ENCODE measurements at places on chromosomes 13 and 19.

- DNase-seq = peak; percentile 12
These were observed 12.3 kb downstream of the RBM26 start for GRCh38 chr13:79393564-79394249.

- DNase-seq = no peak
These were observed 626.2 kb downstream of the DIAPH3 start for GRCh38 chr13:59537500-59537899.

DNA sequence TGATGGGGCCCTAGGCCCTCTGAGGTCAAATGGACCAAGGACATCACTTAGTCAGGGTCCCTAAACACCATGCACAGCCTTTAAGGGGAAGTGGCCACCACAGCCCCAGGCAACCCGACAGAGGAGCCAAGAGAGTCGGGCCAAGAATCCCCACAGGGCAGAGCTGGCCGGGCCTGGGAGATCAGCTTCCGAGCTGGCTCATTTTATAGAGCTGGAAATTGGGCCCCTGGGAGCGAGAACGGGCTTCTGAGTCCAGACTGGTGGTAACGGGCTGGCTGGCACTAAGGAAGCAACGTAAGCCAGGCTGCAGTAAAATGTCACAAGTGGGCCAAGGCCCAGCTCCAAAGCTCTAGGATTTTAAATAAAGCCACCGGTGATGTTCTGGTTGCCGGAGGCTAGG is 51.1 kb downstream of the HSPH1 start:
- DNase-seq = peak; percentile 9

- peak; percentile 47 for DNase-seq
These were observed 3.6 kb upstream of the CEACAM3 start for GRCh38 chr19:41792513-41793413.

DNA sequence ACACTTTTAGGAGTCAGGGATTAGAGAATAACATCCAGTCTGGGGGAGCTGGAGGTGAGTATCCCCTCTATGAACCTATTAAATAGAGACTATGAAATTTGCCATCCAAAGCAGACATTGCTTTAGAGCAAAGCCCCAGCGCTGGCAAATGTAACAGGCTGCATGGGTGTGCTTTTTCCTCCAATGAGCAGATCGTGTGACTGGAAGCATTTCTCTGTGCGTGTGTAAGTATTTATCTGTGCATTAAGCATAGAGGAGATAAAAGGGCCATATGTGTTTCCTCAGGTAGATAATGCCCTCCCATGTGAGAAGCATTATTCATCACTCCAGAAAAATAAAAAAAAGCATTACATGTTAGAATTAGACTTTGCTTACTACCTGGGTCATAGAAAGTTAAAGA is 924 bp downstream of the TNFSF13B start:
- DNase-seq = no peak

- DNase-seq = no peak
These were observed 27.7 kb downstream of the ZNF461 start for GRCh38 chr19:36638862-36639510.

DNA sequence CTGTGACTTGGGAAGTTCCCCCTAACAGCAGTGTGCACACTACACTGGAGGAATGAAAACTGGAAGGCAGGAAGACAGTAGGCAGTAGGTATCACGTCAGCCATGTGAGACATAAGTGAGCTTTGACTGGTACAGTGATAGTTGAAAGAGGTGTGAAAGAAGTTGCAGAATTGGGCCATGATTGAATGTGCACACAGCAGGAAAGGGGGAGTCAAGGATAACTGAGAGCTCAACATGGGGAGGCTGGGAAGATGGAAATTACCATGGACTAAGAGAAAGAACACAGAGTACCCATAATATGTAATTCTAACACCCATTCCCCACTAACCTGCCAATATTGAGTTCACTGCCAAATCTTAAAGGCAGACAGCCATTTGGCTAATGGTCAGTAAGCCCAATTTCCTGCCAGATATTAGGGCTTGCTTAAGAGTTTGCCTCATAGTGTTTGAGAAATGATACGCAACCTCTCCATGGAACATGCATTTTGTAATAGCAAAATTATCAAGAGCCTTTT is 321.7 kb downstream of the DCT start:
- no peak for DNase-seq

GRCh38 chr13:113489549-113490495 is 689 bp downstream of the DCUN1D2 start:
- peak; percentile 31 for DNase-seq

DNA sequence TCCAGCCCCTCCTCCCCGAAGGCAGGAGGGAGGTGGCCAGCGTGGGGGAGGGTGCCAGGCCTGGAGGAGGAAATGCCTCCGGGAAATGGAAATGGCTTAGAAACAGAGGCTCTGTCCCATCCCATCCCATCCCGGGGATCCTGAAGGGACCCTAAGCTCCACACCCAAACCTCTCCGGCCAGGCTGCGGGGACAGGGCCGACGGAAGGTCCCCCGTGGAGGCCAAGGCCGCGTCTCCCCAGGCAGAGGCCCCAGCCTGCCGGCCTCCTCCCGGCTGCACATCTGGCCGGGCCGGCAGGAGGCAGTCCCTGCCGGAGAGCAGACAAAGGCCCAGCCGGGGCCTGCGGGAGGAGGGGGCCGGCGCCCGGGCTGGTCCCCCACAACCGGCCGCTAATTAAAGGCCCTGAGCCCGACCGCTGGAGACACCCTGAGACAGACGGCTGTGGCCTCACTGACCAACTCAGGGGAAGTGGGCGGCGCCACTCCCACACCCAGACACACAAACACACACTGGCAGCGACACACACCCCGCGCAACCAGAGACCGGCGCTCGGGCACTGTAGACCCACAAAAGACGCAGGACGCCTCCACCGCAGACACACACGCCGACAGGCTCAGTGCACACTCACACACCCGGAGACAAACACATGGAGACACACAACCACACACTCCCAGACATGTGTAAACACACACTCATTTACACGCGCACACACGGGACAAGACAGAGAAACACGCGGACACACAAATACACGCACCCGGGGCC is 1.1 kb downstream of the ADAMTS10 start:
- DNase-seq = peak; percentile 69

GRCh38 chr13:110562696-110563462 is 1.4 kb upstream of the RAB20 start:
- no peak for DNase-seq

- DNase-seq = no peak
These were observed 17.1 kb upstream of the SHFL start for GRCh38 chr19:10069046-10069445.

GRCh38 chr19:15525291-15525690 is 17.0 kb downstream of the CYP4F22 start:
- no peak for DNase-seq

DNA sequence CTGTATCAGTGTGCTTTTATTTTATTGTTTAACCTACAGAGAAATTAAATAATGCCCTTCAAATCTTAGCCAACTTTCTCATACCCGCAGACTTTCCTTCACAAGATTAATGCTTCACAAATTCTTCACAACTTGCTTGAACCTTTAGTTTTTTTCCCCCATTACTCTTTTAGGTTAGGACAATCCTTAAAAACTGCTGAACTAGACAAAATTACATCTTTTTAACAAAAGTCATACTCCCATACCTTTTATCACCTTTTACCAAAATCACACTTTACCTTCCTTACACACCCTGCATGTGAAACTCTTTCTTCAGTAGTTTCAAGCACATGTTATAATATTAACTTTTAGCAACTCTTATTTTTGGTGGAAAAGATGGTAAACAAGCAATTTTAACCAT is 58.5 kb downstream of the SCGB2B2 start:
- DNase-seq = no peak

DNA sequence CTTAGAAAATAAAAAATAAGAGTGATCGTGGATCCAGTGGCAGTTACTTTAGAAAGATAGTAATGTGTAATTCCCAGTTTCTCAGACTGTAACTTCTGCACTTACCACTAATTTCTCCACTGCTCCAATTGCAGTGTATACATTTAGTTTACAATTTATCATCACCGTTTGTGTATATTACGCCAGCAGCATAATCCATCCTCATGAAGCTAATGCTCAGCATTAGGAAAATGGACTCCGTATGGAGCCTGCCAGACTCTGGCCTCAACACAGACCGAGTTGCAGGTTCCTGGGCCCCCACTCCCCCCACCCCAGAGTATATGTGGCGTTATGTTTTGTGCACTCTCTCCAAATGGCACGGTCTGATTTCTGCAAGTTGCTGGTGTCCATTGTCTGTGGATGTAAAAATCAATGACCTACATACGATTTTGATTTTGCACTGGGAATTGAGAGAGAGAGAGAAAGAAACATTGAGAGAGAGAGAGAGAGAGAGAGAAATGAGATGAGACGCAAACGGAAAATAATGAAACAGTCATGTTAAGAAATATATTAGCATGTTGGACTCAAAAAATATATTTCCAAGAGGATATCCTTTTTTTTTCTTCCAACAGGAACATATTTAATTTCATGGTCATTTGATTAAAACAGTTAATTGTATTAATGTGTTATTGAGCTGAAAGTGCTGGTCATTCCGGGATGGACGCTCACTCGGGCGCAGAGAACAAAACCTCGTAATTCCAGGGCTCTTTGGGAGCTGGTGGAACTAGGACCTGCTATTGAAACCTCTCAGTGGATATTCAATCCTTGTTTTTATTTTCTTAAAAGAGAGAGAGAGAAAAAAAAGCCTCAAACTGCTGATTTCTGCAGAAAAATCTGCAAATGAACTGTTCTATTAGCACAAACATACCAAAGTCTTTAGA is 278.8 kb downstream of the TSHZ3 start:
- no peak for DNase-seq

- peak; percentile 44 for DNase-seq
These were observed 65.1 kb downstream of the KCNRG start for GRCh38 chr13:50080203-50080910.

DNA sequence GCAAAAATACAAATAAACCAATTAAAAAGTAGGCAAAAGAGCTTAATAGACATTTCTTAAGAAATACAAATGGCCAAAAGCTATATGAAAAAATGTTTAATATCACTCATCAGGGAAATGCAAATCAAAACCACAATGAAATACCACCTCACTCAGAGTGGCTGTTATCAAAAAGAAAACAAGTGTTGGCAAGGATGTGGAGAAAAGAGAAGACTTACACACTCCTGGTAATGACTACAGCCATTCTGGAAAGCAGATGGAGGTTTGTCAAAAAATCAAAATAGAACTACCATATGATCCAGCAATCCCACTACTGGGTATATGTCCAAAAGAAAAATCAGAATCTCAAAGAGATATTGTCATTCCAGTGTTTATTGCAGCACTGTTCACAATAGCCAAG is 223.5 kb upstream of the SLC10A2 start:
- no peak for DNase-seq

DNA sequence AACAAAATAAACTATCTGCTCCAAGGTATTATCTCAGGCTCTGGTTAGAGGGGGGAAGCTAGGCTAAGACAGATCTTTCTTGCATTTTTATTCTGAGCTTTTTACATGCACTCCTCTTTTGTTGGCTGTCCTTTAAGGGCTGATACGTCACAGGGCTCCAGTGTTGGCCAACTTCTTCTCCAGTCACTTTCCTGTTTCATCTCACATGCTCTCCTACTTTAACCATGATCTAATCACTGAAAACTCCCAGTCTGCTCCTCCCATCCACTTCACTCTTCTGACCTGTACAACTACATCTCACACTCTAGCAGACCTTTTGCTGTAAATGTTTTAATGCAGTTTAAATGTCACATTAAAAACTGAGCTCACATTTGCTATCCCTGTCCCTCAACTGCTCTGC is 510.0 kb upstream of the KLF12 start:
- no peak for DNase-seq

- no peak for DNase-seq
These were observed 102.4 kb upstream of the FRY start for GRCh38 chr13:31929031-31929770.

DNA sequence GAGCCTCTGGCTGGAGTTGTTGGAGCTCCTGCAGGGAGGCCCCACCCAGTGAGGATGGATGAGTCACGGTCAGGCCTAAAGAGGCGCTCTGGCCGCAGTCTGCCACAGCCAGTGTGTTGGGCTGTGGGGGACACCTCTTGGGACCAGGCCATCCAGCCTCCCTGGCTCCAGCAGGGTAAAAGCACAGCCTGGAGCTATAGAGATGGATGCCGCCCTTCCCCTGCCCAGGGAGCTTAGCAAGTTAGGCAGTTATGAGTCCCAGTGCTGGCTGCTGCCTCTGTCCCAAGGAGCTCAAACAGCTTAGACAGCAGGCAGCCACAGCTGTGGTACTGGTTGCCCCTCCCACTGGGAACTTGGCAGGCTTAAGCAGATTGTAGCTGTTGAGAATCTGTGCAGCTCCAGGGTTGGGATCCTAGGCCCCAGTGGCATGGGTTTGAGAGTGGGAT is 100.9 kb downstream of the NDFIP2 start:
- DNase-seq = no peak

GRCh38 chr19:3982701-3983541 is 2.3 kb downstream of the EEF2 start:
- DNase-seq = no peak

GRCh38 chr13:77118134-77118533 is 91.2 kb upstream of the FBXL3 start:
- no peak for DNase-seq

DNA sequence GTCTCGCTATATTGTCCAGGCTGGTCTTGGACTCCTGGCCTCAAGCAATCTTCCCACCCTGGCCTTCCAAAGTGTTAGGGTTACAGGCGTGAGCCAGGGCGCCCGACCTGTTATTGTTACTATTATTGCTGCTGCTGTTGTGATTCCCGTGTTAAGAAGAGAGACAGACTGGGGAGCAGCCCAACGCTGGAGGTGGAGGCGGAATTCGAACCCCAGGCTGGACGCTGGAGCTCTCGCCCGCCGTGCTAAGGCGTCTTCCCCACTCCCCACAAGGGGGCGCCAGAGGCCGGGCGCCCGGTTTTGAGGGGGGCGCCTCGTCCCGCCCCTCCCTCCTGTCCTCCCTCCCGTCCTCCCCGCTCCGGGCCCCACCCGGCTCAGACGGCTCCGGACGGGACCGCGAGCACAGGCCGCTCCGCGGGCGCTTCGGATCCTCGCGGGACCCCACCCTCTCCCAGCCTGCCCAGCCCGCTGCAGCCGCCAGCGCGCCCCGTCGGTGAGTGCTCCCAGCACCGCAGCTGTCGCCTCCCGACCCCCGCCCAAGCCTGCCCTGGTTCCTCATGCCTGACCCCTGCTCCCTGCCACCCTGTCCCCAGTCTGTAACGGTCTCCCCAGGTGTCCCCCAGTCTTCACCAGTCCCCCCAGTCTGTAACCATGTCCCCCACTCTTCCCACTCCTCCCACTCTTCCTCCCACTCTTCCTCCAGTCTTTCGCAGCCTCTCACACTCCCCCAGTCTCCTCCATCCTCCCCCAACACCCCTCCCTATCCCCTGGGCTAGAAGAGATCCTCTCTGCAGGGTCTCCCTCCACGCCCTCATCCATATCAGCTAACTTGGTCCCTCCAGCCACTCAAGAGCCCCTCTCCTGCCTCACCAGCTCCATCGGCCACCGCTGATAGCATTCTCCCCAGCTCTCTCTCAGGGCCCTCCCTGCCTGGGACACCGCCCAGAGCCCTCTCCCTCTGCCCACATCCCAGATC is at the start of gene EHD2:
EHD2 (plus strand) TSS at position 377 of the 976 bp plus-strand sequence. CDS start 3,191 bp downstream, outside the sequence.
- DNase-seq = peak; percentile 61

DNA sequence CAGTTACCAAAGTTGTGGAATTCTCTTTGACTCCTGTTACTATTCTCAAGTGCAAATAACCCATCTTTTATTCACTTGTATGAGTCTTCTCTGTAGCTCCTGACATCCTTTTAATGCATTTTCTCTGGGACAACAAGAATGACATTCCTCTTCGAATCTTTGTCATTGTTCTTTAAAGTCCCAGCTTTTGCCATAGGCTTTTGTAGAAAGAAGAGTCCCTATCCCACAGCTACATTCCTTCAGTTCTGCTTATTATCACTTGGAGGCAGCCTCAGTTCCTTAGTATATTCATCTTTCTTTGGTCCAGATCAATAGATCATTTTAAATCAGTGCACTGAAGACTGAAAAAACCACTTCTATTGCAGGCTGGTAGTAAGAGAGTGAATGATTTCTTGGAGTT is 560.2 kb downstream of the DACH1 start:
- DNase-seq = no peak

Data from nephron progenitor cell (in vitro differentiated cells).